Activated T-cell treated with anti-CD3 and anti-CD28 coated beads, Interleukin-2, amount 50 U/mL, for 48 hours (primary cell): ENCODE measurements at places on chromosomes 6 and 20.

DNA sequence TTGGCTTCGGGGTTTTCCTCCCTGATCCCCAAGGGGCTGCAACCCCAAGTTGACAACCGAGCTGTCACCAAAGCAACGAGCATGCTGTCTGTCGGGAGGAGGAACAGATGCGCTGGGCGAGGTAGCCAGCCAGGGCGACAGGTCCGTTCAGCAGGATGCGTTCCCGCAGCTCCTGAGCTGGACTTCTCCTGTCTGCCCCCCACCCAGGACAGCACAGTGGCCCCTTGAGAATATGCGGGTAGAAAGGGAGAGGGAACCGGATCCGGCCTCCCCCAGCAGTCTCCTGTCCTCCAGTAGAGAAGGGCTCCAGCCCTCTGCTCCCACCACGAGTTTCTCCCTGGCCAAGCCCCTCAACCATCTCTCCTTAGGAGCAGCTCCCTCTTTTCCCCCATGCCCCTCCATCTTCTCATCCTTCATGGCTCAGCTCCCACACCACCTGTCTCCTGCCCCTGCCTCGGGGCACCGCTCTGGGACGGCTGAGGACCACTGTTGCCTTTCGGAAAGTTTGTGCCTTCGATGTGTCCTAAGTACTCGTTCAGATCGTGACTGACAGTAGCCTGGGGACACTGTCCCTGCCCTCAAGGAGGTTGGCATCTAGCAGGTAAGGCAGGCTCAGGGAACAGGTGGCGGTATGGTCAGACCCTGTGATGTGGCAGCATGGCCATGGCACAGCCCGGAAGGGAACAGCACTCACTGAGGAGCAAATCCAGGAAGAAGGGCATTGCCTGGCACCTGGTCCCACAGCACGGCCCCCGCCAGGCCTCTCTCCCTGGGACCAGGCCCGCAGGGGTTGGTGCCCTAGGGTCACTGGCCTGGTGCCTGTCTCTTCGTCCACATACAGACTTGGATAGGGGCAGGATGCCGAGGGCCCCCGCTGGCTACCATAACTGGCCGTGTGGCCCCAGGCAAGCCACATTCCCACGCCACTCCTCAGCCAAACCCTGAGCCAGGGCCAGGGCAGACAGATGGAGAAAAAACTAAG lies 96.3 kb downstream of the ASXL1 start:
- no peak for DNase-seq

- no peak for DNase-seq
Measured at GRCh38 chr6:112883095-112883494, 536.0 kb downstream of the RFPL4B start.

- no peak for DNase-seq
Measured at GRCh38 chr6:30447237-30447636, 42.1 kb upstream of the HLA-E start.

DNA sequence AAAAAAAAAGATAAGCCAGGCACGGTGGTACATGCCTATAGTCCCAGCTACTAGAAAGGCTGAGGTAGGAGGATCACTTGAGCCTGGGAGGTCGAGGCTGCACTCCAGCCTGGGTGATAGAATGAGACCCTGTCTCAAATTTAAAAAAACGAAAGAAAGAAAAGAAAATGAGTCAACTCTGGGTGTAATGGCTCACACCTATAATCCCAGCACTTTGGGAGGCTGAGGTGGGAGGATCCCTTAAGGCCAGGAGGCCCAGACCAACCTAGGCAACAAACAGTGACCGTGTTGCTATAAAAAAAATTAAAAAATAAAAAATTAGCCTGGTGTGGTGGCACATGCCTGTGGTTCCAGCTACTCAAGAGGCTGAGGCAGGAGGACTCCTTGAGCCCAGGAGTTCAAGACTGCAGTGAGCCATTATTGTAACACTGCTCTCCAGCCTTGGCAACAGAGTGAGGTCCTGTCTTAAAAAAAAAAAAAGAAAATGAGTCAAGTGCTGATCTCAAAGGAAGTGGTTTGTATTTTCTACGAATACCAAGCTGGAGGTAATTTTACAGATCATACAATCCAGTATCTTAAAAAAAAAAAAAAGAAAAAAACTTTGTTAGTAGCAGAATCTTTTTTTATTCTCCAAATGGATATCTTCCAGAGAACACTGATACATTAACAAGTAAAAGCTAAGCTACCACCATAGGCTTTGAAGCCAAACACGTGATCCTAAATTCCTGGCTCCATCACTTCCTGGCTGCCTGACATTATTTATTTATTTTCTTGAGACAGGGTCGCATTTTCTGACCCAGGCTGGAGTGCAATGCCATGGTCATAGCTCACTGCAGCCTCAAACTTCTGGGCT lies 5.7 kb downstream of the COMMD7 start:
- peak; percentile 50 for DNase-seq

DNA sequence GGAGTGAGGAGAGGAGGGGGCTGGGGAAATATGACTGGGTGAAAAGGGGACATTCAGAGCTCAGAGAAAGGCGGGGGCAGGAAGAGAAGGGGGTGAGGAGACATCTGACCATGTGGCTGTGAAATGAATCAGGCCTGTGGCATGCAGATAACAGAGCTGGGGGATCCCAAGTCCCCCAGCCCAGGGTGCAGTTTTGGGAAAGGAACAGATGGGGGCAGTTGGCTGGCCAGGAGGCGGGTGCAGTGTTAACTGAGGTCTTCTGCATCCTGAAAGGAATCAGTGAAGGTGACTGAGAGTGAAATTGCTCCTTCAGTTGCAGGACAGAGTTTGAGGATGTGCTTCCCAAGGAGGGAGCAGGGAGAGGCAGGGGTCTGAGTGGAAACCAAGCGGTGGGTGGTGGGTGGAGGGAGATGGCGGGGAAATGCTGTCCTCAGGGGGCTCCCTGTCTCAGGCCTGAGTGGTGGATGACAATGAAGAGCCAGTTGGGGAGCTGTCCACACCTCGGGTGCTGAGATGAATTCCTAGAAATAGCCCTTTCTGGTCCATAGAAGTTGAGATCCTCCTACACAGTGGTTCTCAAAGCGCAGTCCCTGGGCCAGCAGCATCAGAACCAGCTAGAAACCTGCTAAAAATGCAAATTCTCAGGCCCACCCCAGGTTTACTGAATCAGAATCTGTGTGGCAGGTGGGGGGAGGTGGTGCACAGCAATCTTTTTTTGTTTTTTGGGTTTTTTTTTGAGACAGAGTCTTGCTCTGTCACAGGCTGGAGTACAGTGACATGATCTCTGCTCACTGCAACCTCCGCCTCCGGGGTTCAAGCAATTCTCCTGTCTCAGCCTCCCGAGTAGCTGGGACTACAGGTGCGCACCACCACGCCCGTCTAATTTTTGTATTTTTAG lies 26.0 kb upstream of the CCDC167 start:
- no peak for DNase-seq

- DNase-seq, result no peak
Measured at GRCh38 chr6:42337985-42338743, 113.6 kb downstream of the TRERF1 start.

DNA sequence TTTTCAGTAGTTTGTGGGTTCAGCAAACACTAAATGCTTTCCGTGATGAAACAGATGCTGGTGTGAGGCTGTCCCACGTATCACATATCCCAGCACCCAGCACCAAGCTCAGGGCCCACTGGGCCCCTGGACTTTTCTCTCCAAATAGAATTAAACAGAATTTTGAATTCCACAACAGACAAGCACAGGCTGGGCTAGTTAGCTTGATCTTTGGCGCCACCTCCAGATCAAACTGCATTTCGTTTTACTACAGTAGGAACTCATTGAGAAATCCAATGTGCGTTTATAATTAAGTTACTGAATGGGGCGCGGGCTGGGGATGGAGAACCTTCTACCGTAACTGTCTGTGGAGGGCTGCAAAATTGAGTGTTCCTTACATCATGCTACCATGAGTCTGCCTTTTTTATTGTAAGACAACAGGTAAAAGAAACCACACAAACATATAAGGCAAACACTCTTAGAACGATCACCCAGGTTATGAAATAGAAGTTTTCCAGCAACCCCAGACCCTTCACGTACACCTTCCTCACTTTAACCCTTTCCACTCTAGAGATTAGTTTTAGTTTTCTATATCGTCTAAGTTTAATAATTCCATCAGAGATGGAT lies 107.8 kb downstream of the ZFP64 start:
- DNase-seq, result peak; percentile 62

DNA sequence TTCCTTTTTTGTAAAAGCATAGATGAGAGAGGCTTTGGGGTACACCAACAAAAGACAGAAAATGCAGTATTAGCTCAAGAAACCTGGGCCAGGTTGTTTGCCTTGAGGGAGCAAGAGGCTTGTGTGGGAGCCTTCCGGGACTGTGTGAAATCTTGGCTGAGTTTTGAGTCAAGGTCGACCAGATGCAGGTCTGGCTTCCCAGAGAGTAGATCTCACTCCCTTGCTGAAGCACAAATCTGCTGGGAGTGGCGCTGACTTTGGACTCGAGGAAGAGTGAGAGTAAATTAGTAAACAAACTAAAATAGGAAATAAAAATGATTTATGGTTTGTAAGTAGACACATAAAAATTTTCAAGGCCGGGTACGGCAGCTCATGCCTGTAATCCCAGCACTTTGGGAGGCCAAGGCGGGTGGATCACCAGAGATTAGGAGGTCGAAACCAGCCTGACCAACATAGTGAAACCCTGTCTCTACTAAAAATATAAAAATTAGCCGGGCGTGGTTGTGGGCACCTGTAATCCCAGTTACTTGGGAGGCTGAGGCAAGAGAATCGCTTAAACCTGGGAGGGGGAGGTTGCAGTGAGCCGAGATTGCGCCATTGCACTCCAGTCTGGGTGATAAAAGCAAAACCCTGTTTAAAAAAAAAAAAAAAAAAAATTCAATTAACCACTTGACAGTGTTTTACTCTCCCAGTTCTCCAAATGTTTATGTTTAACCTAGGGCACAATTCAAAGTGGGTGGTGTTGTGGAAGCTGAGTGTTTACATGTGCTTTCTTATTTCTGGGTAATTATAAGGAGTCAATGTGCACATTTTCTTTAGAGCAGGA lies 27.7 kb upstream of the EDN1 start:
- DNase-seq, result no peak

DNA sequence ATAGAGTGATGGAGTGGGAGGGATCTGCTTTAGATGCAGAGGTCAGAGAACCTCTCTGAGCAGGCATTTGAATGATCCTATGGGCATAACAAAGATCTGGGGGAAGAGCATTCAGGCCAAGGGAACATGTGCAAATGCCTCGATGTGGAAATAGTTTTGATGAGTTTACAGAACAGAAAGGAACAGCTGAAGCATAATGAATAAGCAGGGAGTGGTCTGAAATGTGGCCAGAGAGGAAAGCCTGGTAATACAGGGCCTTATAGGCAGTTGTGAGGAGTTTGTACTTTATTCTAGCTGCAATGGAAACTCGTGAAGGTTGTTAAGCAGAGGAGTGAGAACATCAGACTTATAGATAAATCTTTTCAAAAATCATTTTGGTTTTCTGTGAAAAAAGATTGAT lies 33.0 kb upstream of the ME1 start:
- no peak for DNase-seq

- no peak for DNase-seq
Measured at GRCh38 chr6:84182001-84182400, 45.4 kb downstream of the CEP162 start.

DNA sequence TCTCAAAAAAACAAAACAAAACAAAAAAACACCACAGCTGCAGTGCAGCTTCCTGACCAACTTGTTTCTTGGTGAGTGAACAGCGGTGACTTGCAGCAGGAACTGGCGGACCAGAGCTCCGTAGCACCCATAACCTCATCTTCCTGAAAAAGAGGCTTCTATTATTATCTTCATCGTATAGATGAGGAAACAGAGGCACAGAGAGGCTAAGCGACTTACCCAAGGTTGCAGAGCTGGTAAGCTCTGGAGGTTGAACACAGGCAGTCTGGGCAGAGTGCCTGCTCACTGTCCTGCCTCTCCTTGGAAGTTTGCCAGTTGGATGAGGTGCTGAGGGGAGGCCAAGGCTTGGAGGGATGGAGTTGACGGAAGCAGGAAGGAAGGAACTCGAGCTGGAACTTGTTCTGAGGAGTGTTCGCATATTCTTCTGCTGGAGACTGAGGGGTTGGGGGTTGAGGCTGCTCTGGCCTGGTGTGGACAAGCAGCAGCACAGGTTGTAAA lies 47.9 kb upstream of the CCDC167 start:
- no peak for DNase-seq

GRCh38 chr6:142874676-142875075 lies 70.3 kb downstream of the HIVEP2 start:
- DNase-seq, result no peak

DNA sequence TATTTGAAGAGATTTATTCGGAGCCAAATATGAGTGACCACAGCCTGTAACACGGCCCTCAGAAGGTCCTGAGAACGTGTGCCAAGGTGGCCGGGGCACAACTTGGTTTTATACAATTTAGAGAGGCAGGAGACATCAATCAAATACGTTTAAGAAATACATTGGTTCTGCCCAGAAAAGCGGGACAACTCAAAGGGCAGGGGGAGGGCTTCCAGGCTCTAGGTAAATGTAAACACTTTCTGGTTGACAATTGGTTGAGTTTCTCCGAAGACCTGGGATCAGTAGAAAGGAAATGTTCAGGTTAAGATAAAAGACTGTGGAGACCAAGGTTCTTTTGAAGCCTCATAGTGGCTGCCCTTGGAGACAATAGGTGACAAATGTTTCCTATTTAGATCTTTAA lies 18.9 kb upstream of the KIF25 start:
- no peak for DNase-seq

DNA sequence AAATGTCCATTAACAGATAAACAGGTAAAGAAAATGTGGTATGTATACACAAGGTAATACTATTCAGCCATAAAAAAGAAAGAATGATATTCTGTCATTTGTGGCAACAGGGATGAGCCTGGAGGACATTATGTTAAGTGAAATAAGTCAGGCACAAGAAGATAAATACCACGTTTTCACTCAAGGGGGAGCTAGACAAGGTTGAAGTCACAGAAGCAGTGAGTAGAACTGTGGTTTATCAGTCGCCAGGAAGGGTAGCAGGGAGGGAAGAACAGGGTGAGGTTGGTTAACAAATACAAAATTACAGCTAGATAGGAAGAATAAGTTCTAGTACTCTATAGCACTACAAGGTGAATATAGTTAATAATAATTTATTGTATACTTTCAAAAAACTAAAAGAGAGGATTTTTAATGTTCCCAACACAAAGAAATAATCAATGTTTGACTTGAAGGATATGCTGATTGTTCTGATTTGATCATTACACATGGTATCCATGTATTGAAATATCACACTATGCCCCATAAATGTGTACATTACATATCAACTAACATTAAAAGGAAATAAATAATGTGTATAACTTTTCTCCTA lies 21.1 kb downstream of the RTN4IP1 start:
- DNase-seq, result no peak

DNA sequence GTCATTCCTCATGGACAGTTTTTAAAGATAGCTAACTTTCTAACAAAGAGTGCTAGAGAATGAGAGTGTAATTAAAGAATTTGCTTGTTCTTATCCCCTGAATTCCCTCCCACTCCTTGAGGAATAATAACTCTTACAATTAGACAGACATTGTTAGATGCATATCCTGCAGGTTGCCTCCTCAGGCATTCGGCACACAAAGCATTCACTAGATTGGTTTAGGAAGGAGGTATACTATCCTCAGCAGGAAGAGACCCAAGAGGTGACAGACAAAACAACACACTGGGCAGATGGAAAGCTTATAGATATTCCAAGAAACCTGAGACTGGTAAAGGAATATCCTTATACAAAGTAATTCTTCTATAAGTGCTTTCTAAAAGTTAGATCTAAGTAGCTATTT lies 109.1 kb upstream of the FAM184A start:
- DNase-seq, result no peak
